Natural killer cell (primary cell): ENCODE measurements at places on chromosomes 11 and 22.
A peak's percentile ranks its signal among the peaks of the same experiment; 100 is the strongest.

GRCh38 chr11:72724851-72725723 lies 27.1 kb downstream of the ARAP1 start:
- peak; percentile 95 for DNase-seq

GRCh38 chr22:46829941-46830715 lies 67.7 kb downstream of the TBC1D22A start:
- DNase-seq: no peak

DNA sequence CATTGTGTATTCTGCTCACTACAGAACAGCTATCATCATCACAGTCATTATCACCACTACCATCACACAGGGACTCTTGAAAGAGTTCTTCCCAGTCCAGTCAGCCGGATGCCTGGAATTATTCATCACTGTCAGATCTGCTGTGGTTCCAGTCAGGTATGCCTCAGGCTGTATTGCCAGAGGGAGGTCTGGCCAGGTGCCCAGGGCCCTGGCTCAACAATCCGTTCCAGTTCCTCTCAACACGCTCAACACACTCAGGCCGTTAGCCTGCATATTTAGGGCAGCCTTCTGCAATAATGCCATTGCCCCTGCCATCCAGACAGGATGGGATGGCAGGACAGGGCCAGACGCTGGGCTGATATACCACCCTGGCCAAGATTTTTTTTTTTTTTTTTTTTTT lies 28.6 kb upstream of the RASL10A start:
- DNase-seq: no peak

DNA sequence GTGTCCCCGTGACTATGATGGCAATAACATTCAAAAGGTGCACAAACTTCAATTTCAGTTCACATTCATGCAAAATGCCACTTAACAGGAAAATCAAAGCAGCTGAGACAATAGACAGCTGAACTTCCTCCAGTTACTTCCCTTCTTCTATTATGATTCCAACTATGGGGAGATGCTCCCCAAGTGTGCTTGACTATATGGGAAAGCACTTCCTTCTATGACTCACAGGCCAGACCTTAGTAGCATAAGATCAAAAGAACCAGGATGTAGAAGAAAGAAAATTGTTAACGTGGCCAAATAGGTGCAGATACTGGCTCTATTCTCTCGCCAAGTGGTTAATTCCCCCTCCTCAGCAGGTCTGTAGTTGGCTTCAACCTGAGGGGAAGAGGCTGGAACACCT lies 7.8 kb upstream of the FAT3 start:
- DNase-seq: no peak

GRCh38 chr11:2932850-2933251 lies 3.6 kb upstream of the PHLDA2 start:
- DNase-seq: peak; percentile 37

GRCh38 chr11:110797453-110797852 lies 85.2 kb upstream of the ARHGAP20 start:
- DNase-seq: no peak

GRCh38 chr22:46006379-46007002 lies 29.5 kb upstream of the WNT7B start:
- peak; percentile 88 for DNase-seq

DNA sequence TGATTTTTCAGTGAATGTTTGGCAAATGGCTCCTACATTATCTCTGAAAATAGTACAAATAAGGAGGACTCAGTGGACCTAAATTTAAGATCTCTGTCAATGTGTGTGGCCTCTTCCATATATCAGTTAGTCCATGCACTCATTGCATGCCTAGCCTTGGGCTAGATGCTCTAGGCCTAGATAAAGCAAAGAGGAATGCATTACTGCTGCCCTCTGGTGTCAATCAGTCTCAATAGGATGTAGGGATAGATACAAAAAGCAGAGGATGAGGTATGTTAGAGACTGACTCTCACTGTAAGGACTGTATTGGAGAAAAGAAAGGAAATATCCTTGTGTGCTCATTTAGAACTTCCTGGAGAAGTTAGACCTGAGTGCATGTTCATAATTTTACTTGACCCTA lies 42.0 kb downstream of the MS4A2 start:
- DNase-seq: no peak

DNA sequence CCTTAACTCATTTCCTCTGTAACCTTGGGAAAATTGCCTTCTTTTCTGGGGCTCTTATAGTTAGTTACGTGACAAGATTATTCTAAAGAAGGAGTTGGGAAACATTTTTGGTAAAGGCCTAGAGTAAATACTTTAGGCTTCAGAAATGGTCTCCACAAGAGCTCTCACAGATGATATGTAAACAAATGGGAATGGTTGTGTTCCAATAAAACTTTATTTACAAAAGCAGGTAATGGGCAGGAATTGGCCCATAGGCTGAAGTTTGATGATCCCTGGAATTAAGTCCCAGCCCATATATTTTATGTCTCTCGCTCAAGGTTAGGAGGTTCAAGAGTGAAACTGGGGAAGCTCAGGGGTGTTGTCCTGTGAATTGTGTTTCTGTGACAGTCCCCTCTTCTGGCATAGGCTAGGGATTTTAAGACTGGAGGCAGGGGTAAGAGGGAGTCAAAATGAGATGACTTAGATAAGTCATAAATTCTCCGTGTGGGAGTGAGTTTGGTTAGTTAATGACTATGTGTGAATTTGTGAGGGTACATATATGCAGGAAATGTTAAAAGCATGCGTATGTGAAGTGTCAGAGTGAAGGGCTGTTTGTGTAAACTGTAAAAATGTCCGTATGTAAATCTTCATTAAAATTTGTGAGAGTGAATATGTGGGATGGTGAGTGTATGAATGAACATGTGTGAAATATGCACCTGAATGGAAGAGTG lies 7.4 kb upstream of the OR52B4 start:
- no peak for DNase-seq

DNA sequence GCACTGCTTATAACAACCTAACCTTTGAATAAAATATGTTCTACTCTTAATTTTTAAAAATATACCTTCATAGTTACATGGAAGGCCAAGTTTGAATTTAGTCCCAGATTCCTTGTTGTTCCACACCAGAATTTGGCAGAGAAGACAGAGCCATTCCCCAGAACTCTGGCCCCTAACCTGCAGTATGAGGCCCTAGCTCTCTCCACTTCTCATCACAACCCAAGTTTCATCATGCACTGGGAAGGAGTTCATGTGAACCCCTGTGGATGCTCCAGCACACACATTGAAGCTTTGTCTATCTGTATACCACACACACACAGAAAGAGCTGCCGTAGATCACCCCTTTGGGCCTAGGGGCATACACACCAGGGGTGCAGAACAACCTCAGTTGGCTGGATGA lies 10.6 kb upstream of the BBOX1 start:
- no peak for DNase-seq

- DNase-seq: no peak
These were observed 3.4 kb upstream of the SIDT2 start for GRCh38 chr11:117175104-117175503.

DNA sequence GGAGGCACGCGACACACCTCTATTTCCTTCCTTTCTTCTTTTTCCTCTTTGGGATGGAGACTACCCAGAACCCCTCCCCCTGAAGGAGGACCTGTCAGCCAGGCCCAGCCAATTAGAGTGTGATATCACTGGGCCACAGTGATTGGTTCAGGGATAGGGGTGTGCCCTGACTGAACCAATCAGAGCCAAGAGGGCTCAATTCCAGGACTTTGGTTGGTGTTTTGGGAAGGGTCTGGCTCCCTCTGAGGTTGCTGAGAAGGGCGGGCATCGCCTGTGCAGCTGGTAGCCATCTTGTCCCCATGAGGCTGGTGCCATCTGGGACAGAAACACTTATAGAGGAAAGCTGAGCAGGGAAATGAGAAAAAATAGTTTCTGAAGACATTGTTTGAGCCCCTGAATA lies 71.4 kb downstream of the CHST1 start:
- DNase-seq: no peak

GRCh38 chr22:28951969-28952521 lies 68.7 kb downstream of the ZNRF3 start:
- DNase-seq: no peak
